Activated T-helper 17 cell treated with anti-CD3 and anti-CD28 coated beads, Interleukin-2, amount 50 U/mL, for 72 hours (primary cell): ENCODE measurements at places on chromosomes 16 and 17. TPM values are rescaled to one million over a fixed set of nuclear protein-coding genes. Genes with fewer than 3 reads are reported as not detected.
A peak's percentile ranks its signal among the peaks of the same experiment; 100 is the strongest.

- ATAC-seq: no peak
Measured at GRCh38 chr17:57881143-57881542, 31.3 kb upstream of the MRPS23 start.

GRCh38 chr16:12011565-12011964 lies 35.0 kb downstream of the SNX29 start:
- no peak for ATAC-seq

GRCh38 chr16:20814784-20815183 lies 8.5 kb downstream of the REXO5 start:
- ATAC-seq: peak; percentile 72

DNA sequence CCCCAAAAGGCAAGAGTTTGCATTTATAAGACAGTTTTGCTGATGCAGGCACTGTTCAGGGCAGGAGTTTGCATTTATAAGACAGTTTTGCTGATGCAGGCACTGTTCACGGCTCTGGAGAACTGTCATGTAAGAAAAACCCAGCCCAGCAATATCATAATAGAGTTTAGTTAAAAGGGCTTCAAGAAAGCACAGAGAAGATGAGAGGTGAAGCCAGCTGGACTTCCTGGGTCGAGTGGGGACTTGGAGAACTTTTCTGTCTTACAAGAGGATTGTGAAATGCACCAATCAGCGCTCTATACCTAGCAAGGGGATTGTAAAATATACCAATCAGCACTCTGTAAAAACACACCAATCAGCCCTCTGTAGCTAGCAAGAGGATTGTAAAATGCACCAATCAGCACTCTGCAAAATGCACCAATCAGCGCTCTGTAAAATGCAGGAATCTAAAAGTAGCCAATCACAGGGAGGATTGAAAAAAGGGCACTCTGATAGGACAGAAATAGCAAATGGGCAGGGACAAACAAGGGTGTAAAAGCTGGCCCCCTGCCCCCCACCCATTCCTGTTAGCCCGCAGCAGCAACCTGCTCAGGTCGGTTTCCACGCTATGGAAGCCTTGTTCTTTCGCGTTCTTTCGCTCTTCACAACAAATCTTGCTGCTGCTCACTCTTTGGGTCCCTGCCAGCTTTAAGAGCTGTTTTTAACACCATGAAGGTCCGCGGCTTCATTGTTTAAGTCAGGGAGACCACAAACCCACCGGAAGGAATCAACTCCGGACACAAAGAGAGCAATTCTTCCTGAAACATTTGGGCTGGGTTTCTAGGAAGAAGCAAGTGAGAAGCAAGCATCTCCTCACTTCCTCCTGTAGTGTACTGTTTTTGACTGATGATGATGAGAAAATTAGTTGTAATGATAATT lies 1.8 kb upstream of the CBX1 start:
- no peak for ATAC-seq

DNA sequence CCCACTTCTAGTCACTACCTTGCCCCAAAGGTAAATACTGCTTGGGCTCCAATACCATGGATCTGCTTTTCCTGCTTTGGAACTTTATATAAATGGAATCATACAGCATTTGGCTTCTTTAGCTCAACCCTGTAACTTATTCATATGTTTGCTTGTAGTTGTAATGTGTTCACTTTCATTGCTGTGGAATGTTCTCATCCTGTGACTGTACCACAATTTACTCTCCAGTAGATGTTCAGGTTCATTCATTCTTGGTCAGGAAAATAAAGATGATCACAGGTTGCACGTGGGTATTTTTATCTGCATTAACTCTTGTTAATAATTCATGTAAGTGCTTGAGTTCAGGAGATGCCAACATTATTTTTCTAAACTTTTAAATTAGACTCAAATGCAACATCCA lies 6.7 kb upstream of the BEAN1 start:
- no peak for ATAC-seq

Gene ATP1B2
- 0.06 TPM for total RNA-seq

- no peak for ATAC-seq
Measured at GRCh38 chr16:22692034-22692433, 121.9 kb upstream of the HS3ST2 start.

DNA sequence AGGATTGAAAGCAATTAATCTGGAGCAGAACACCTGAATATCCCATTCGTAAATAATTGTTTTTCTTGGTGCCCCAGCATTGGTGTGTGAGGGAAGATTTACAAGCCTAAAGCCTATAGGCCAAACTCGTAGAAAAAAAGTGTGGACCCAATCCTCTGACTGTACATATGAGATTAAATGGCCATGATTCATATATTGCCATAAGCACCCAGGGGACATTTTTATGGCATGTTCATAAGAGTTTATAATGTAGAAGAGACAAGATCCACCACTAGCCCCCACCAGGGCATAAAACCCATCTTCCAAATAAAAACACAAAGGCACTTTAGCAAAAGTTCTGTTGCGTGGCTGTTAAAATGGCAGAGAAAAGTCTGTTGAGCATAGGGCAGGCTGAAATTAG lies 15.5 kb upstream of the SALL1 start:
- no peak for ATAC-seq

DNA sequence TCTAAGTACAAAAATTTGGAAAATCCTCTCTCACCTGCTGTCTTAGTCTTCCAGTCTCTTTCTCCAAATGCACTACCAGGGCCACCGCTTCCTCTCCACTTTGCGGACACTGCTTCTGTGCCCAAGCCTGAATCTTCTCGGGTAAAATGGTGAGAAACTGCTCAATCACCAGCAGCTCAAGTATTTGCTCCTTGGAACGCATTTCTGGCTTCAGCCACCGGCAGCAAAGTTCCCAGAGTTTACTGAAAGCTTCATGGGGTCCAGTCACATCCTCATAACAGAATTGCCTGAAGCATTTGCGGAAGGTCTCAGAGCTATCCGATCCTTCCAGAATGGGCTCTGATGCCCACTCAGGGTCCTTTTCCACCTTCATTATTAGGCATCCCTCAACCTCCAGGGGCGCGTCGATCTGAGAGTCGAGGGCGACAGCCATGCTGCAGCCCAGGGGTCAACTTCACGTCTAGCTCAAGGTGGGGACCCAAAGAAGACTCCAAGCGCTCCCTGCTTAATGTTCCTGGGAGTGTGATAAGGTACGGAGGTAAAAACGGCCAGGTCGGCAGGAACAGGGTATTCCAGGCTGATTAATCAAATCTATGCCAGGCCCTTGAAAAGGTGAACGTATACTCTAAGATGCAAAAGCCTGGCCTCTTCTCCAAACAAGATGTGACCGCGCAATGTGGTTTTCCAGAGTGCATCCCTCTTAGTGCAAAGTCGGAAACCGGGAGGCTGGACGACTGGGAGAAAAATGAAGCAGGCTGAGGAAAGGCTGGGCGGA lies 763 bp downstream of the ZKSCAN2 start:
- ATAC-seq: no peak

- ATAC-seq: no peak
Measured at GRCh38 chr17:50187751-50188530, 13.5 kb downstream of the COL1A1 start.

Gene KRTAP1-1
- total RNA-seq: not detected

Gene CPHXL2
- total RNA-seq: not detected

DNA sequence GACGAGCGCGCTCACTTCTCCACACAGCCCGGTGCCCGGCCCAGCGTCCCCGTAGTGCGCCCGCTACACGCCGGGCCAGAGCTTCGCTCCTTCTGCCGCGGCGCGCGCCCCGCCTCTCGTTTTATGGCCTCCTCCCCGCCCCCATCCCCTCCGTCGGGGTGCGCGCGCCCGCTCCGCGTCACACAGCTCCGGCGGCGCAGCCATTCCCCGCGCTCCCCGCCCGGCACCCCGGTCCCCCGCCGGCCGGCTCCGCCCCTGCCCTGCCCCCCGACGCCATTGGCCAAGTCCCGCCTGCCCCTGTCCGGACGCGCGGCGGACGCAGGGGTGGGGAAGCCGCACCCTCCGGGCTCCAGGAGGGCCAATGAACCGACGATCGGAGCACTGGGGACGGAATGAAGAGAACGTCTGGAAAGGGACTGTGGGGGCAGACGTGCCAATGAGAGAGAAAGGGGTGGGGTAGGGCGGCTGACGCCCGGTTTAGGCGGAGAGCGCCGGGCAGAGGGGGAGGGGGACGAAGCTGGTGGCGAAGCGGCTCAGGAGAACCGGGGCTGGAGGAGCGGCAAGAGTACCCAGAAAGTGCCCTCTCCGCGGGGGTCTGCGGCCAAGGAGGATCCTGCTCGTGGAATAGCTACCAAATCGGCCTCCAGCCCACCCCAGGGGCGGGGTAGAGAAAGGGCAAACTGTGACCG lies at the start of gene TOB1:
TSS of gene TOB1 (minus strand) at position 94 of the 689 bp plus-strand sequence. CDS start 2,337 bp downstream, outside the sequence.
- ATAC-seq: peak; percentile 81

- no peak for ATAC-seq
Measured at GRCh38 chr16:85360323-85361277, 248.3 kb upstream of the CIBAR2 start.

Gene FBXL20
- 20.2 TPM for total RNA-seq

- ATAC-seq: no peak
Measured at GRCh38 chr17:11627301-11627940, 29.2 kb downstream of the DNAH9 start.

Gene TEKT5
- total RNA-seq: 0.19 TPM

- ATAC-seq: no peak
Measured at GRCh38 chr16:1923299-1924034, 5.3 kb upstream of the HS3ST6 start.

- no peak for ATAC-seq
Measured at GRCh38 chr16:61403386-61403785, 632.9 kb downstream of the CDH8 start.

GRCh38 chr17:81821603-81822311 lies 11.3 kb downstream of the MCRIP1 start:
- ATAC-seq: peak; percentile 44

DNA sequence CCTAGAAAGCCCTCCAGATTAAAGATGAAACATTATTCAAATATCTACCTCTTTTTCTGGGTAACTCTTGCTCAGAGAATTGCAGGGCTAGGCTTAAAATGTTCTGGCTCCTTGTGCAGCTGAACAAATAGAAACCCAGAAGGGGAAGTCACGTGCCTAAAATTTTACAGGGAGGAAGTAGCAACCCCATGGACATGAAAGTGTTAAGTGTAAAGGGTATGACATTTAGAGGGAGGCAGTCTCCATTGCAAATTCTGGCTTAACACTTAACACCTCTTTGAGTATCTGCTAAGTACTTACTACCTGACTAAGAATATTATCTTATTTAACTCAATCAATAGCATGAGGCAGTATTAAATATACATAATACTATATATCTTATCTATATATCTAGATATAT lies 376.1 kb upstream of the ERCC4 start:
- no peak for ATAC-seq

- no peak for ATAC-seq
Measured at GRCh38 chr17:40038882-40039513, 15.2 kb downstream of the MED24 start.

Gene NDEL1
- total RNA-seq: 74.1 TPM

Gene PARD6A
- 10.7 TPM for total RNA-seq

DNA sequence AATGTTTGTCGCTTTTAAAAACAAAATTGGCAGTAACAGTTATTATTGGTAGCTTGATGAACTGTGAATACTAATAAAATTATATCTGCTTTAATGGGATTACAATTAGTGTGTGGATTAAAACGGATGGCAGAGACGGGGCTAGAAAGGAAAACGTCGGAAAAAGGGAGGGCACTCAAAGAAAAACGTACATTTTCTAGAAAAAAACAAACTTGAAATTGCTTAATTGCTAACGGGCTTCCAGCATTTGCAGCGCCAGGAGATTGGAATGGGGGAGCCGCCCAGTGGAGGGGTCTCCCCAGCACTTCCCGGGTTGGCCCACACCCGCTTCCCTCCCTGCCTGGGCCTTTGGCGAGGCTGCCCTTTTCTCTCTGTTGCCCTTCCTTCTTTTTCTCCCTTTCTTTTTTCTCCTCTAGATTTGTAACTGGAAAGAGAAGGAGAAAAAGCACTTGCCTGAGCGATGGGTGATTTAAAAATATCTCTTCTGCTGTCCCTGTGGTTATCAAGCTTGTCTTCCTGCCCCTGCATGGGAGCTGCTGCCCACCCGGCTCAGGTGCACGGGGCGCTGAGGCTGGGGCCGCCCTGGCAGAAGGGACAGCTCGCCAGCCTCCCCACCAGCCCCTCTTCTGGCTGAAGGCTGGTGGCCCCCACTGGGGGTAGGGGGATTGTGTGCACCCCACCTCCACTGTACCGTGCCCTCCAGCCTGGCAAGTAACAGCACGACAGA lies 5.9 kb downstream of the BAHCC1 start:
- no peak for ATAC-seq

DNA sequence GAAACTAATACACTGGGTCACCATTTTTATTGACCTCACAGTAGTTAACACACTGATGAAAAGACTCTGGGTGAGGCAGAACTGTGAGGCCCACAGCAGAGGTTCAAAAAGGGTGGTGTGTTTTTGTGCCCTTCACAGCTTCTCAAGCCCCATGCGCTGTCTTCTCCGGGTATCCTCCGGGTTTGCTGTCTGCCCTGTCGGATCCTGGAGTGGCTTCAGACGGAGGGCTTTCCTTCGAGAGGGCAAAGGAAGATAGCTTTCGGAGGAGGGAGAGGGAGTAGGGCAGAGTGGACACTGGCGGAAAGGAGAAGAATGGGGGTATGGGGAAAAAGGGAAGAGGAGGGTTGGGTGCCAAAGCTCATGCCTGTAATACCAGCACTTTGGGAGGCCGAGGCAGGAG lies 80.8 kb downstream of the CYLD start:
- no peak for ATAC-seq

Gene VASN
- 0.29 TPM for total RNA-seq

- ATAC-seq: no peak
Measured at GRCh38 chr16:68707340-68708152, 29.5 kb upstream of the CDH1 start.

- no peak for ATAC-seq
Measured at GRCh38 chr17:61574542-61575351, 16.3 kb downstream of the NACA2 start.

DNA sequence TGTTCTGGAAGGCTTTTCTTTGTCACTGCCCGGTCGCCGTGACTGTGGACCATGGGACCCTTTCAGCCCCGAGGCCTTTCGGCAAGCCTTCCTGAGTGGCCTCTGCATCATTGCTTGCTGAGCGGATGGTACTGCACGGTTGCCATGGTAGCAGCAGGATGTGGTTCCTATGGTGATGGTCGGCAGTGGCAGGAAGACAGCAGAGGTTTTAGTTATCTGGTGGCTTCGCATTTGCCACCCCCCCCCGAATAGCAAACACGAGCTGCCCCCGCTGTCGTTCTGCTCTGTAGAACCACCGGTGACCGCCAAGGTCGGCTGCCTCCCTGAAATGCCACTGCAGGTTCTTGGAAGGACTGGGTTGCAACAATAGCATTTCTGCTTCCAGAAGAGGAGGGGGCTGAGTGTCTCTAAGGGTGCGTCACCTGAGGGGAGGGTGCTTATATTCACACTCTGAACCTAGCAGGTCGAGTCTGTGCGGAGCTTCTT lies 76.6 kb downstream of the CMIP start:
- ATAC-seq: peak; percentile 79

- ATAC-seq: no peak
Measured at GRCh38 chr17:48812001-48812400, 5.0 kb downstream of the TTLL6 start.

Gene BCL6B
- total RNA-seq: 0.50 TPM

GRCh38 chr17:8140065-8141029 lies 11.9 kb downstream of the PER1 start:
- ATAC-seq: no peak

GRCh38 chr17:63561819-63562218 lies 11.5 kb downstream of the DCAF7 start:
- no peak for ATAC-seq

Gene KRT40
- total RNA-seq: not detected
